Pons (tissue), 1 donor: ENCODE measurements at places on chromosomes 7 and 10.

DNA sequence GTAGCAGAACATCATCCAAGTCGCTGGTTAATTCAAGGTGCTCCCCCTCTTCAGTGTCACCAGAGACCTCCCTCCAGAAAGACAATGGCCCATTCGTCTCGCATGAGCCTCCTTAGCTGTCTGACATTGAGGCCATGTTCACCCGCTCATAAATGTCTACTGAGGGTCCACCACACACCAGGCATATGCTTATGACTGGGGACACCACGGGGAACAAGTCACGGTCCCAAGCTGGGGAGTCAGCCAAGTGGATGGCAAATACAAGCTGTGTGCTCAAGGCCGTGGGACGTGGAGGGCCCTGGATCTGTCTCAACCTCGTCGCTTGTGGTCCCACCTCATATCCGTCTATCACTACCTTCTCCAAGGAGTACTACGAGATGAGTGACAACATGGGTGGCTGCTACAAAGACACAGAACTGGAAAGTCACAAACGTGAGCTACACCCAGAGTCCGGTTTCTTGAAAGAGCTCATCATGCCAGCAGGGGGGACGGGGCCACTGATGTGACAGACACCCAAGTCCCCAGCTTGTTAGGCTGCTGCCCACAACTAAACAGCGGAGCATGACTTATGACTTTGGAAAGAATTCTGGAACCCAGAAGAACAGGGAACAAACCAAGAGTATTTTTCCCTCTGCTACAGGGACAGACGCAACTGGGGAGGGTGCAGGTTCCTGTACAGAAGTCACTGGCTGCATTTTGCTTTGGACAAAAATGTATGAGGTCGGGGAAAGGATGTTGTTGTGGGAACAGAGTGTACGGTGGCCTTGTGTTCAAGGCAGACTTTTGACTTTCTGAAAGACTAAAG is 189.6 kb downstream of the COBL start:
- no peak for DNase-seq

- peak; percentile 93 for DNase-seq
Measured at GRCh38 chr7:55912748-55913158, 25.5 kb downstream of the ZNF713 start.

DNA sequence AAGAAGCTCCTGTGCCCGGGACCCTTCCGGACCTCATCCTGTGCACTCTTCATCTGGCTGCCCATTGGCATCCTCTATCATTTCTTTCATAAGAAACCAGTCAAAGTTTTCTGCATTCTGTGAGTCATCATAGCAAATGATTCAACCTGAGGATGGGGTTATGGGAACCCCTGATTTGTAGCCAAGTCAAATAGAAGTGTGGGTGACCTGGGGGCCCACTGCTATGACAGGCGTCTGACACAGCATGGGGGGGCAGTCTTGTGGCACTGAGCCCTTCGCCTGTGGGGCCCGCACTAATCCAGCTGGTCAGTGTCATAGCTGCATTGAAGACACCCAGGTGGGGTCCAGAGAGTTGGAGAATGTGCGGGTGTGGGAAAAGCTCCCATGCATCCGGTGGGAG is 230.4 kb downstream of the USP6NL start:
- DNase-seq, result no peak

- no peak for DNase-seq
Measured at GRCh38 chr10:88499569-88500470, 83.3 kb downstream of the RNLS start.

GRCh38 chr7:102236592-102237287 is 49.9 kb upstream of the SH2B2 start:
- DNase-seq, result peak; percentile 53

DNA sequence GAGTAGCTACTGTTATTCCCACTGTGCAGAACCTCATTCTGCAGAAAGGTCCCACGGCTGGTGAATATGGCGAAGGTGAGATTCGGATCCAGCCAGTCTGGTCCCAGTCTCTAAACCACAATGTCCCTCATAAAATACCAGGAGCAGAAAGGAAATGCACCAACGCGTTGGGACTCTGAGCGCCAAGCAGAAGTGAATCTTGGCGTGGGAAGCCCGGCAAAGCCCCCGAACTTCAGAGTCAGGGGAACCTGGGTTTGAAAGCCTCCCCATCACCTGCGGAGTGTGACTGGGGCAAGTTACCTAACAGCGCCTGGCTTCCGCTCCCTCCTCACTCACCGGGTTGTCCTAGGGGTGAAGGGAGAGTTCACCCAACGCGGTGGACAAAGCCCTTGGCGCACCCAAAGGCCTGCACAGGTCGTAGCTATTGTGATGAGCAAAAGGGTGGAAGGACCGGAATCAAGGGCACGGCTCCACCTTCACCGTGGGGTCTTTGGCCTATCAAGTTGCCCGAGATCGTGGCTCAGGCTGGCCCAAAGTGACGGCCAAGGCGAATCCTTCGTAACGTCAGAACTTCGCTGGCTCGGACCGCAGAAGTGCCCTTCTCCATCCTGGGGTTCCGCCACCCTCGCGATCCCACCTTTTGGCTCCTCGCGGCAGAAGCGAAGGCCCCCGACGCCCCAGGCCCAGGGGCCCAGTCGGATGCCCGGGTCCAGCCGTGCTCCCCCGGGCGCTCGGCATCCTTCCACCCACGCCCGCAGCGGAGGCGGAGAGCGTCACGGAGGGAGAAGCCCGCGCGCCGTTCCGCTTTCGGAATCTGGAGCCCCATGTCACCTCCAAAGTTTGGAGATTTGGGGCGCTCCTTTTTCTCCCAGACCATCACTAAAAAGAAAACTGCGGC is 811 bp downstream of the RGS10 start:
- no peak for DNase-seq

DNA sequence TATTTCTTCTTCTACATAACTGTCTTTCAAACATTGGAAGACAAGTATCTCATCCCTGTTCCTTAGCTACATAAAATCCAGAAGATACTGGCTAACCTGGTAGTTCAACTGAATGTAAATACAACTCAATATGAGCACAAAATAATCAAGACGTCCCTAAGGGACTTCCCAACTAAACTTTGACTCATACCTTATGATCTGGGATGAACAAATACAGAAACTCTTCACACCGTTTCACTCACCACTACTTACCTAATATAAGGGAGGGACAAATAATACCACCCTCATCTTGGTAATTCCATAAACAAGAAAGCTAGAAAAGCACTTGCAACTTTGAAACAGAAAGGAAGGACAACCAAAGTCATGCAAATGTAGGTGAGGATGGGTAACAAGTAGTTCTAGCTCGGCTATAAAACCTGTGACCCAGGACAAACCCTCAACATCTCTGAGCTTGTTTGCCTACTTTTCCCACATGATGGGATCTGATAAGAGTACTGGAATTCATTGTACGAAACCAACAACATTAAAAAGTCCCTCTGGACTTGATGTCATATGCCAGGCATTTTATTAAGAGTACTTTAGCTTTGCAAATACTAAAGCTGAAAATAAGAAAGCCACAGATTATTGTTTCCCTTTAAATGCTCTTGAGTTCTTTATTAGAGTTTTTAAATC is 121.9 kb downstream of the STRA8 start:
- DNase-seq, result no peak

DNA sequence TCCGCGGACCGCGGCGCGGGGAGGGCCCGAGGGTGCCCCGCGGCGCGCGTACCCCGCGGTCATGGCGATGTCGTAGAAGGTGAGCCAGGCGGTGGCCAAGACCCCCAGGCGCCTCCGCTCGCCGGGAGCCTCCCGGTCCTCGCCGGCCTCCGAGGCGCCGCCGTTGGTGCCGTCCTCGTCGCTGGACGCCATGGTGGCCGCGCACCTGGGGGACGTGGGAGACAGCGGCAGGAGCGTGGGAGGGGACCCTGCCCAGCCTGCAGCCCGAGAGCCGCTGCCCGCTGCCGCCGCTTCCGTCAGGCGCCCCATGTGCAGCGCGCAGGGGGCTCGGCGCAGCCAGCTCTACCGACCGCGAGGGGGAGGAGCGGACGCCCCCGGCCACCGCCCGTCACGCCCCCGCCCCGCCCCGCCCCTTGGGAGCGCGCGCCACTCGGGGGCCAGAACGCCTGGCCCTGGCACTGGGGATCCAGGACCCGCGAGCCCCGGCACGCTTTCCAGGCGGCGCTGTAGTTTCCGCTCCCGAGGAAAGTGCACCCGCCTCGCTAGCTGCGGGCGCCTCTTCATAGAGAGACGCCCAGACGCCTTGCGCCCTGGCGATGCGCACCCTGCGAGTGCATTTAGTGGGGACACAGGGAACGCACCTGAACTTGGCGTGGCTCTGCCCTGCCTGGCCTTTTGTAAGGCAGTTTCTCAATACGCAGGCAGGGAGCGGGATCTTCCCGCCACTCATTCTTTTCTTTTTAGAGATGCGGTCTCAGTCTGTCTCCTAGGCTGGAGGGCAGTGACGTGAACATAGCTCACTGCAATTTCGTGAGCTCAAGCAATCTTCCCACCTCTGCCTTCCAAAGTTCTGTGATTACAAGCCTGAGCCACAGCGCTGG is at the start of gene HACD1:
HACD1 (minus strand) TSS at position 344 of the 881 bp plus-strand sequence; CDS start at position 309, 35 bp downstream.
- peak; percentile 42 for DNase-seq

DNA sequence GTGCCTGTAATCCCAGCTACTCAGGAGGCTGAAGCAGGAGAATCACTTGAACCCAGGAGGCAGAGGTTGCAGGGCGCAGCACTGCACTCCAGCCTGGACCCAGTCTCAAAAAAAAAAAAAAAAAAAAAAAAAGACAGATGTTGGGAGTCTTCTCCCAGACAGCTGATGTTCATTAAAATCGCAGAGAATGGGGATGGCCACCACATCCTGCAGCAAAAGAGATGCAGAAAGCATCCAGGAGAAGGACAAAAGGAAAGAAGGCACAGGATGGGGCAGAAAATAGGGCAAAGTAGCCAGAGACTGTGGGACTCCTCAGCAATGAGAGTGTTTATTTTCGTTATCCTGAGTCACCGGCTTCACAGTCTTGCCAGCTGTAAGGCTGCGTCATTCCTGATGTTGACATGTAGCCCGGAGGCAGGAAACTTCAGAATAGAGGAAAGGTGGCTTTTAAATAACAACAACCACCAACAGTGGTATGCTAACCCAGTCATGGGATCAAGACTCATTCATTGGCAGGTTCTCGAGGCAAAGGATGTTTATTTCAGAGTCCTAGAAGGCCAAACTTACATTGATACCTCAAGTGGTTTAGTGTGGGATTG is 149.5 kb upstream of the SVIL start:
- DNase-seq, result peak; percentile 11
